SJCRH30 (cell line): ENCODE measurements at places on chromosomes 13 and 19. TPM values are rescaled to one million over a fixed set of nuclear protein-coding genes. Genes with fewer than 3 reads are reported as not detected.

- H3K4me3 ChIP-seq, result no peak overlapping the region
- DNase-seq, result no peak
- H3K27me3 ChIP-seq, result no peaks in the 10 kb centered on the region
- peaks cover 67% of the 10 kb centered on the region for H3K36me3 ChIP-seq
- H3K27ac ChIP-seq, result no peak overlapping the region
Observed at GRCh38 chr13:98804336-98804855, 51.9 kb upstream of the SLC15A1 start.

Gene KLK12
- total RNA-seq, result not detected in 2 replicates

Gene VAV1
- not detected in 2 replicates for total RNA-seq

DNA sequence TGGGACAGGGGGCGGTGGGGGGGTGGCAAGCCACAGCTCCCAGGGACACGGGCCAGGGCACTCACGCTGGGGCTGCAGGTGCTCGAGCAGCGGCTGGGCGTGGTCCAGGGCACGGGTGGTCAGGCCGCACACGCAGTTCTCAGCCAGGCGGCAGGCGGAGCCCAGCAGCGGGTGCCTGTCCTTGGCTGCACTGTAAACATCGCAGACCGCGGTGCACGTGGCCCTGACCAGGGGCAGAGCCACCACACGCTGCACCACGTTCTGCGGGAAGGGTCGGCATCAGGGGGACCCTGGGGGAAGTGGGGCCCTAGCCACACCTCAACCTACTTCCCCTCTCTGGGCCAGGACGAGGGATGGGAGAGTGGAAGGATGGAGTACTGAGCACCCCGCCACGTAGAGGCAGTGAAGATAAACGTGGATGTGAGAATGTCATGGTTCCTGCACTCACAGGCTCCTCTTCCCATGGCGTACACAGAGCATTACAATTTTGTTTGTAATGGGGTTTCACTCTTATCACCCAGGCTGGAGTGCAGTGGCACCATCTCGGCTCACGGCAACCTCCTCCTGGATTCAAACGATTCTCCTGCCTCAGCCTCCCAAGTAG, 3.4 kb downstream of the PLIN5 start:
- no peak overlapping the region for H3K27ac ChIP-seq
- H3K4me3 ChIP-seq, result no peak overlapping the region

Gene IFNL1
- total RNA-seq, result not detected in 2 replicates

DNA sequence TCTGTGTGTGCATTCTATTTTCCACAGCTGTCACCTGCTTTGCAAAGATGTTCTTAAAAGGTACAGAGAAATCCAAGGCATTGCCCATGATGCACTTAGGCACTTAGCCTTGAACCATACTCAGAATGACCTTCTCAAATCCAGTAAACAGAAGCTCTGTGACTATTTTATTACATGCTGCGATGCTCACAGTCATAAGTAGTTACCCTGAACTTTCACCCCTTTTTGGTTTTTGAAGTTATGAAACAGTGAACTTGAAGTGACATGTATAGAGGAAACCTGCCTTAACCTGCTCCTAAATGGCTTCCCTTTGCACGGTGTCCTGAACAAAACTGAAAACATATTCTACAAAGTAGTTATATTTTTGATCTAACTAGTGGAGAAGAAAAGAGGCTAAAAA, 100.4 kb downstream of the SLC10A2 start:
- no peaks in the 10 kb centered on the region for H3K36me3 ChIP-seq
- DNase-seq, result no peak
- no peaks in the 10 kb centered on the region for H3K27me3 ChIP-seq
- no peaks in the 10 kb centered on the region for H3K4me1 ChIP-seq
- no peak overlapping the region for H3K27ac ChIP-seq

Gene ZNF534
- 0.04 TPM in 1 of 2 replicates, not detected in the other for total RNA-seq

Gene SSC5D
- total RNA-seq, result 3.1 and 3.8 TPM in 2 replicates

DNA sequence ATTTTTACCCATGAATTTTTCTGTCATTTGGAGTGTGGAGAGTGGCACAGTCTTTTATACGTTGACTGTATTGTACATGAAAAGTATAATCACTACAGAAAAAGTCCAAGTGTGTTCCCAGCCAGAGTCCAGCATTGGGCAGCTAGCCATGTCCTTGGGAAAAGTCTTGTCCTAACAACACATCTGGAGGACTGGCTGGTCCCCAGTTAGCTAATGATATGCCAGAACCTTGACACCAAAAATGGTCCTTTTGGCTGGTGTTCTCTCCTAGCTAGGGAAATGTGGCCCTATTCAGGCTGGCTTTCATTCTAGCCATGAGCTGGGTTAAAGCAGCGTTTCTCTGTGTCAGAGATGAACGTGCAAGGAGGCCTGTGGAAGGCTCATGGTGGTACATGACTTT, 98.9 kb downstream of the ESD start:
- no peaks in the 10 kb centered on the region for H3K27me3 ChIP-seq
- no peak overlapping the region for H3K27ac ChIP-seq
- H3K4me3 ChIP-seq, result no peak overlapping the region
- H3K36me3 ChIP-seq, result peaks cover 45% of the 10 kb centered on the region

GRCh38 chr13:71034018-71034417, 833.0 kb downstream of the DACH1 start:
- no peaks in the 10 kb centered on the region for H3K36me3 ChIP-seq
- no peak overlapping the region for H3K4me3 ChIP-seq
- no peaks in the 10 kb centered on the region for H3K4me1 ChIP-seq
- H3K27me3 ChIP-seq, result no peaks in the 10 kb centered on the region

Gene TUBA3C
- not detected in 2 replicates for total RNA-seq

DNA sequence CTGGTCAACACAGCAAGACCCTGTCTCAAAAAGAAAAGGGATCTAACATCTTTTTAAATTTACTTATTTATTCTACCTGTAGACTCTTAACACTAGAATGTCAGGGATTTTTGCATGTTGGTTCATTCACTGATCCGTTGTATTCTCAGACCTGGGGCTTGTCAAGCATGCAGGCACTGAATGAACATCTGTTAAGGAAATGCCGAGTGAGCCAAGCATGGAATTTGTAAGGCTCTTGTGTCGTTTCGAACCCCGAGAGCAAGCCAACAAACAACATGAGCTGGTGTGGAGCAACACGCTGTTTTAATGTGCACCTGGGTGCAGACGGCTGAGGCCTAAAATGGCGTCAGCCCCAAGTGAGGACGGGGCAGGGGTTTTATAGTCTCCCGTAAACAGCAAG, 10.0 kb upstream of the OR1M1 start:
- H3K27me3 ChIP-seq, result no peaks in the 10 kb centered on the region
- no peaks in the 10 kb centered on the region for H3K36me3 ChIP-seq
- no peak for DNase-seq
- H3K4me1 ChIP-seq, result no peaks in the 10 kb centered on the region; the same call in 1 of the 2 replicates

GRCh38 chr19:55930996-55931515, 1.1 kb downstream of the NLRP13 start:
- H3K36me3 ChIP-seq, result no peaks in the 10 kb centered on the region
- H3K4me1 ChIP-seq, result no peaks in the 10 kb centered on the region
- no peak for DNase-seq
- H3K27me3 ChIP-seq, result no peaks in the 10 kb centered on the region; the same call in 1 of the 2 replicates
- H3K27ac ChIP-seq, result no peak overlapping the region

Gene ZNF221
- 7.5 and 8.5 TPM in 2 replicates for total RNA-seq

DNA sequence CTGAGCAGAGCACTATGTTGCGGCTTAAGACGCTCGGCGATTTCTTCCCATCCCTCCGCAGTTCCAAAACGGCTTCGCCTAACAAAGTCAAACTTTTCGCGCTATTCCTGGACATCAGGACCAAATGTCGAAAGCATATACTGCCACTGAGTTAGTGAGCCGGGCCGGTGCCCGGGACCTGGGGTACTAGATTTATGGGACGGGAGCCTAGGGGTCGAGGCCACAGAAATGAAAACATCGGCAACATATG, 699 bp downstream of the RCBTB2 start:
- H3K36me3 ChIP-seq, result no peaks in the 10 kb centered on the region
- H3K27me3 ChIP-seq, result no peaks in the 10 kb centered on the region
- 0 out of 2 replicates have a peak, but pooled peaks cover 7% of the 10 kb centered on the region for H3K4me1 ChIP-seq
- no peak for DNase-seq
- H3K27ac ChIP-seq, result peak overlapping the region; percentile 76

Gene POU2F2
- total RNA-seq, result 0.10 and 0.16 TPM in 2 replicates

- H3K27me3 ChIP-seq, result no peaks in the 10 kb centered on the region
- H3K36me3 ChIP-seq, result no peaks in the 10 kb centered on the region
- H3K4me3 ChIP-seq, result peak overlapping the region; percentile 47
- H3K4me1 ChIP-seq, result peaks cover 3% of the 10 kb centered on the region; the same call in 1 of the 2 replicates
- peak overlapping the region; percentile 38 for H3K27ac ChIP-seq
Observed at GRCh38 chr13:52849291-52850071, 1.0 kb upstream of the PCDH8 start.

Gene IL11
- total RNA-seq, result 16.7 and 17.8 TPM in 2 replicates

DNA sequence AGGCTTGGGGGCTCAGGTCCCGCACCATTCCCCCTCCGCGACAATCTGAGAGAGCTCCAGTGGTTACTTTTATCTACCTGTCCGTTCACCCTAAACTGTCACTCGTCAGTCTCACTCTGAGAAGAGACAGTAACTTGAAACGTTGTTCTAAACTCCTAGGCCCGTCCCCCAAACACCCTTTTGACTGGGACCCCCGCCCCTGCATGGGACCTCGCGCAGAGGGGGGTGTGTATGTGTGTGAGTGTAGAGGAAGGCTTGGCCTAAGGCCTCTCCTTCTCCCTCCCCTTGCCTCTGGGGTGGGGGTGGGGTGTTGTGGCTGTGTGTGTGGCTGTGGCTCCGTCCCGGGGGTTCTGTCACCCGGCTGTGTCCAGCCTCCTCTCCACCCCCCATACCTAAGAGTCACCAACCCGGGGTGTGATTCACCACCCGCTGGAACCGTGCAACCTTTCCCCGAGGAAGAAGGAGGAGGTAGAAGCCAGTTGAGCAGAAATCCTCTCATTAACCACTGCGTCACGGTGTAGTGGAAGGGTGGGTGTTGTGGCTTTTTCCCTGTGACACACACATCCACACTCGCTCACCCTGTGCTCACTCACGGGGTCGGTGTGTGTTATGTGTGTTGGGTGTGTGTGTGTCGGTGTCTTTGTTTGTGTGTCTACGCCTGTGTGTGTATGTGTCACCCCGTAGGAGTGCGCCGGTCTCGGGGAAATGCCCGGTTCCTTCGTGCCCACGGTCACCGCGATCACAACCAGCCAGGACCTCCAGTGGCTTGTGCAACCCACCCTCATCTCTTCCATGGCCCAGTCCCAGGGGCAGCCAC, 2.4 kb downstream of the FOSB start:
- peak overlapping the region; percentile 64 for H3K4me3 ChIP-seq
- H3K27ac ChIP-seq, result no peak overlapping the region; the same call in 1 of the 2 replicates
- no peaks in the 10 kb centered on the region for H3K27me3 ChIP-seq

DNA sequence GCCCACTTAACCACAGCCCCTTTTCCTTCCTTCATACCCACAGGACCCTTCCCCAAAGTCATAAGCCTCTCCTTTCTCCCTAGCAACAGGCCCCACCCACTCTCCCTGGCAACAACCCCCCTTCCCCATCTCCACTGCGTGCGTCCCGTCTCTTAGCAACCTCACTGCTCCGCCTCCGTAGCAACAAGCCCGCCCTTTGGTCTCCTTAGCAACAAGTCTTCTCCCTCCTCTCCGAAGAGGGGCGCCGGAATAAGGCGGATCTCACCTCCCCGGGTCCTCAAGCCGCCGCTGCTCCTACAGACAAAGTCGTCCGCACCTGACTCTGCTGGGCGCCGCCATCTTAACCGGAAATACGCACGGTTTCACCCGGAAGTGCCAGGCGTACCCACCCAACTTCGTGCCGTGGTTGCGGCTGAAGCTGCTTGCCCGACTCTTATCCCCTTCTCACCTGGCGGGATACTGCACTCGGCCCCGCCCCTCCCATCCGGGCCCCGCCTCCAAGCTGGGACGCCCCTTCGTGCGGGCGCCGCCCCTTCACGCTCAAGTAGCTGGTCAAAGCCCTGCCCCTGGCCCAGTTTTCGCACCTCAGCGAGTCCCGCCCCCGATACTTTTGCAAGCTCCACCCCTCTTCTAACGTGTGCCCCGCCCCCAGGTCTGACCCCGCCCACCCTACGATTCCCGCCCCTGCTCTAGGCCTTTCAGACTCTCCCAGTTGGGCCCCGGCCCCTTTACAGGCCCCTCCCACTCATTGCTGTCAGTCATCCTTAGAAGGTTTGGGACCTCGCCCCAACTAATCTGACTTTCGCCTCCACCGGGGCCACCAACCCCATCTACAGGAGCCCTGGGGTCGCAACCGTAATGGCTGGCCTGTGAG, at the start of gene HSPBP1:
Gene HSPBP1 (minus strand): TSS at position 341 of the 874 bp plus-strand sequence. CDS start 502 bp downstream, outside the sequence.
- H3K27me3 ChIP-seq, result no peaks in the 10 kb centered on the region
- H3K27ac ChIP-seq, result peak within 1 kb of the TSS; percentile 20; the same call in 1 of the 2 replicates
- H3K4me1 ChIP-seq, result peaks cover 8% of the 10 kb centered on the region; the same call in 1 of the 2 replicates
- peaks cover 6% of the 10 kb centered on the region; the same call in 1 of the 2 replicates for H3K36me3 ChIP-seq
- peak; percentile 96 for DNase-seq

Gene RXFP2
- total RNA-seq, result not detected in 2 replicates

DNA sequence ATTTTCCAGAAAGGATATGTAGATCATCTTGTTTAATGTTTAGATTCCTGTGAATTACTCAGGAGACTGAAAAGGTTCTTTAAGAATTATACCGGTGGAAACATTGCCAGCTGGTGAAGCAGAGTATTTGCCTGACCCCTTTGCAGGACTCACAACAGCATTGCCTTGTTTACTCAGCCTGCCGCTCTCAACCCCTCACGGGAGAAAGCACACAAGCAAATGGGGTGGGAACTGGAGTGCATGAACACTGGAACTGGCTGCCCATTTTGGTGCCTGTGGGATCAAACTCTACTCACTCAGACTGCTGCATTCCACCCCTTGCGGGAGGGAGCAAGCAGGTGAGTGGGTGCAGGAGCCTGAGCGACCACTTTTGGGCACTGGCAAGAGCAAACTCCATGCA, 804.7 kb upstream of the SLITRK1 start:
- no peak overlapping the region for H3K4me3 ChIP-seq
- H3K27ac ChIP-seq, result no peak overlapping the region

GRCh38 chr19:5417495-5418436, 37.5 kb upstream of the ZNRF4 start:
- H3K4me1 ChIP-seq, result no peaks in the 10 kb centered on the region
- DNase-seq, result no peak
- H3K36me3 ChIP-seq, result no peaks in the 10 kb centered on the region
- no peak overlapping the region for H3K27ac ChIP-seq
- no peak overlapping the region for H3K4me3 ChIP-seq

Gene KLK4
- total RNA-seq, result 0.32 and 0.48 TPM in 2 replicates

Gene CADM4
- total RNA-seq, result 3.1 and 3.2 TPM in 2 replicates

Gene FBXW9
- 7.8 and 8.3 TPM in 2 replicates for total RNA-seq

DNA sequence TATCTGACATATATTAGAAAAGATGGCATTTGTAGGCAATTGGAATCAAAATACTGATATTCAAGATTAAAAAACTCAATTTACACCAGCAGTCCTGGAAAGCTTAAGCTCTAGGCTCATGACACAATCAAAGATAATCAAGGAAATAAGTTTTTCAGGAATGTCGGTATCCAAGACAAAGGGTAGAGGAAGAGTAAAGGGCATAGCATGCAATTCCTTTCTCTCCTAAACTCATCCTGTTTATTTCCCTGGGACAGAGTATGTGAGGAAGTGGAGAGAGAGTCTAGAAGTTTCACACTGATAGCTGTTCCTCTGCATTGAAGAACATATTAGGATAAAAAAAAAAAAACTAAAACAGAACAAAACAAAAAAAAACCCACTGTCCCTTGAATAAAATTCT, 2452.1 kb downstream of the PCDH9 start:
- no peaks in the 10 kb centered on the region for H3K27me3 ChIP-seq
- H3K36me3 ChIP-seq, result no peaks in the 10 kb centered on the region
- no peak overlapping the region for H3K4me3 ChIP-seq
- H3K4me1 ChIP-seq, result no peaks in the 10 kb centered on the region
- DNase-seq, result no peak
- no peak overlapping the region for H3K27ac ChIP-seq

GRCh38 chr13:80348314-80348713, 7.4 kb upstream of the SPRY2 start:
- H3K27ac ChIP-seq, result no peak overlapping the region
- H3K4me1 ChIP-seq, result peaks cover 3% of the 10 kb centered on the region
- H3K4me3 ChIP-seq, result no peak overlapping the region
- no peaks in the 10 kb centered on the region for H3K27me3 ChIP-seq
- no peak for DNase-seq
- no peaks in the 10 kb centered on the region for H3K36me3 ChIP-seq

- no peaks in the 10 kb centered on the region for H3K36me3 ChIP-seq
- no peaks in the 10 kb centered on the region for H3K4me1 ChIP-seq
- no peak overlapping the region for H3K4me3 ChIP-seq
- no peak overlapping the region for H3K27ac ChIP-seq
Observed at GRCh38 chr19:36009220-36009619, 607 bp upstream of the SYNE4 start.
